Endodermal cell (in vitro differentiated cells): ENCODE measurements at places on chromosomes 5 and 9. TPM values are rescaled to one million over a fixed set of nuclear protein-coding genes. Genes with fewer than 3 reads are reported as not detected.

C5orf63 gene
- total RNA-seq = 0.49 to 0.95 TPM (median 0.86 TPM) in 3 replicates

ADAMTSL1 gene
- 0.68 and 1.5 TPM in 2 replicates for total RNA-seq

GRCh38 chr9:31119890-31120454 lies 1264.5 kb upstream of the ACO1 start:
- no peak overlapping the region for H3K4me3 ChIP-seq
- peak; percentile 58 for DNase-seq
- no peaks in the 10 kb centered on the region for H3K4me1 ChIP-seq

DNA sequence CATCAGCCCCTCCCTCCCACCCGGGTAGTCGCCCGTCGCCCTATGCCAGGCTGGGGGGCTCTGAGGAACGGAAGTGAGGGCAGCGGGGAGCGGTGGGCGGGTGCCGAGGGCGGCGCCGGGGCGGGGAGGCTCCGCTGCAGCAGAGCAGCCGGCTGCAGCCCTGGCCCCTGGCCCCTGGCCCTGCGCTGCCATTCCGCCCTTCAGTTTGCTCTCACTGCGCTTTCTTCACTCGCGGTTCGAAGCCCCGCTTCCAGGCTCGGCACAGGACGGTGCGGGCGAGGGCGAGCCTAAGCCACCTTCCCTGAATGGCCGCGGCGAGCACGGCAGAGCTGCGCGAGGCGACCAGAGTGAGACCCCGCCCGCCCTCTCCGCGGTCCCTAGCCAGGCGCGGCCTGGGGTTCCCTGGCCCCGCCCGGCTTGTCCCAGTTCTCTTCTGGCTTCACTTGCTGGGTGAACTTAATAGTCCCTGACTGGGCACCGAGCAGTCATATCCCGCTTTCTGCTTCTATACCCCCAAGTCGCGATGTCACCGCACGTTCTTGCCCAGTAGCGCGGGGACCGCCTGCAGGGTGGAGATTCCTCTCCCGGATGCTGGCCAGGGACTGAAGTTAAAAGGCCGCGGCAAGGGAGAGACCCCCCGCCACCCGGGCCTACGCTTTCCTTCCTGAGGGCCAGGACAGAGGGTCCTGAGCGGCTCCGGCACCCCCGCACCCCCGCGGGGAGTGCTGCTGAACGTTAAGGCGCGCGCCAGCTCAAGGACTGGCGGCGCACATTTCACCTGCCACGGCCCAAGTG lies 623 bp upstream of the TRIM36 start:
- peaks cover 22% of the 10 kb centered on the region for H3K27me3 ChIP-seq
